Left renal cortex interstitium (tissue), 4 donors: ENCODE measurements at places on chromosomes 1 and 21.

DNA sequence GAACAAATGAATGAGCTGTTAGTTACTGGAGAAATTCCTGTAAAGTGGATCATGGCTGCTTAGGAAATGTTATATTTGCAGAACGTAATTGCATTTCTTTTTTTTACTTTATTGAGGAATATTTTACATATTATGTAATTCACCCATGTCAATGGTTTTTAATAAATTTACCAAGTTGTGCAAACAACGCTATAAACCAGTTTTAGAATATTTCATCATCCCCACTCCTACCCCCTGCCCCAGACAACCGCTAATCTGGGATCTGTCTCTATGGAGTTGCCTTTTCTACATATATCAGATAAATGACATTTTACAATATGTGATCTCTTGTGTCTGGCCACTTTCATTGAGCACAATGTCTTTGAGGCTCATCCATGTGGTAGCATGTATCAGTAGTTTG lies 4.3 kb upstream of the IFFO2 start:
- DNase-seq = no peak

DNA sequence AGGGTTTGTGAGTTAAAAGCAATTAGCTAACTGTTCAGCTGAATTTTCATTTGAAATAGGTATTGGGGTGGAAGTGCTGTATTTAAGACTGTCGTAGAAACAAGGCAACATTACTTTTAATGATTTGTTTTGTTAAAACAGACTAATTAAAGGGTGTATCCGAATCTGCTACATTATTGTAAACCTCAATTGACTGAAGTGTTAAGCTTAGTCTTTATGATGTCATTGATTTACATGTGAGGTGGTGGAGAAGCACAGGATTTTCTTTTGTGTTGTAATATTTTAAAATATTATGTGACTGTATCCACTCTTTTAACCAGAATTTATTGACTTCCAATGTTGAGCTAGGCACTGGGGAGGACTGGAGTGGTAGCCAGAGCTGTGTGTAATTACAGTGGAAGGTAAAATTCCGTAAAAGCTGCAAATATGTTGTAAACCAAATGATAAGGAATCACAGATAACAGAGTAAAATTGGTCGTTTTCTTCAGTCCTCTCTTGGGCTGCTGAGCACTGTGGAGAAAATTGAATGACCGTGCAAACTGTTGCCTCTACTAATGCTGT lies 1.6 kb downstream of the HOOK1 start:
- DNase-seq = no peak

DNA sequence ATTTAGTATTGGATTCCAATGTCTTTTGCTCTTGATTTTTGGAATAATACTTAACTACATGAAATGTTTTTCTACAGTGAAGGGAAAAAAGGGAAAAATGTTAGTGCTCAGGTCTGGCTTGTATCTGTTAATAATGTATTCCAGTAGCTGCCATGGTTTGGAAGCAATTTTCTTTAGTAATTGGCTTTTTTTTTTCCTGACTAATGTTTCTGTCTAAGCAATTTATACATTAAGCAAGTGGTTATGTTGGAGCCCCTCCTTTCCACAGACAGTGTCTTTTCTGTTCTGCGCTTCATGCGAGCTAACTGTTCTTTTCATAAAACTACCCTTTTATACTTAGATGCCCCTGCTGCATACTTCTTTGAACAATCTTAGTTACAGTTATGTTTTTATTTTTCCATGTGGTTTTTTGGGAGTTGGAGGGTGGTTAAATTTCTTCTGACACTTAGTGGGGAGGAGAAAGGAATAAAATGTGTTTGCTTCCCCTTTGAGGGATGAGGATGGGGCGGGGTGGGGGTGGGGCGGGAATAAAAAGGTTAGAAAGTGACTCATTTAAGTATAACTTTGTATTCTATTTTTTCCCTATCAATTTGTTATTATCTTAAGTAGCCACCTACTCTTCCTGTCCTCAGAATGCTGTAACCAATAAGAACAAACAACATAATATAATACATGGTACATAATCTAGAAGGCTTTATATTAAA lies 83.1 kb downstream of the CLIC4 start:
- no peak for DNase-seq

GRCh38 chr1:40036574-40036973 lies 4.0 kb upstream of the CAP1 start:
- DNase-seq = no peak
